ENCODE measurements at places on chromosomes 16 and 17. TPM values are rescaled to one million over a fixed set of nuclear protein-coding genes. Genes with fewer than 3 reads are reported as not detected.

GRCh38 chr17:62160816-62161215 lies 95.7 kb upstream of the MED13 start:
- DNase-seq = no peak

DNA sequence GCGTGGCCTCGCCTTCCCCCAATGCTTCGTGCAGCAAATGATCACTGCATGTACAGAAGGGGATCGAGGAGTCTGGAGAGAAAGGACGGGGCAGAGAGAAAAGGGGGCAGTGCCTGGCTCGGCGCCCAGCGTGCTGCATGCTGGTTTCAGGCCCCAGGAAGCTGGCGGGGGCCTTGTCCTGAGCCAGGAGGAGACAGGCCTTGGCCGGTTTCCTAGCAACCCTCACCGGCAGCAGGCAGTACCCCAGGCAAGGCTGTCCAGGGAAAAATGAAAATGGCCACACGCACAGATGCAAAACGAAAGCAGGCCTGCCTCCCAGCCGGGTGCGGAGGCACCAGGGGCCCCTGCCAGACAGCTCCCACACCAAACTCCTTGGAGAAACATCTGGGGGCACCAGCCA lies 126.3 kb downstream of the ZFHX3 start:
- no peak for DNase-seq

DNA sequence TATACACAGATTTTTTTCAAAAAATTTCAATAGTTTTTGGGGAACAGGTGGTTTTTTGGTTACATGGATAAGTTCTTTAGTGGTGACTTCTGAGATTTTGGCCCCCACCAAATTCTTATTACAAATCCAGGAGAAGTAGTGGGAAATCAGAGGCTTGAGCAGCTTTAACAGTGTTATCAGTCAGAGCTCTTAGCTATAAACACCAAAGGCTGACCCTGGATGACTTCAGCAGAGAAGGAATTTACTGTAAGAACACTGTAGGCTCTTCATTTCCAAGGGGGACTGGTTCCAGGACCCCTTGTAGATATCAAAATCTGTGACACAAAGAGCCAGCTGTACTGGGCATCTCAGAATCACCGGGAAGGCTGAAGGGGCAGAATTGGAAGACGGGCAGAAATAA lies 17.8 kb downstream of the MPHOSPH6 start:
- no peak for DNase-seq

DNA sequence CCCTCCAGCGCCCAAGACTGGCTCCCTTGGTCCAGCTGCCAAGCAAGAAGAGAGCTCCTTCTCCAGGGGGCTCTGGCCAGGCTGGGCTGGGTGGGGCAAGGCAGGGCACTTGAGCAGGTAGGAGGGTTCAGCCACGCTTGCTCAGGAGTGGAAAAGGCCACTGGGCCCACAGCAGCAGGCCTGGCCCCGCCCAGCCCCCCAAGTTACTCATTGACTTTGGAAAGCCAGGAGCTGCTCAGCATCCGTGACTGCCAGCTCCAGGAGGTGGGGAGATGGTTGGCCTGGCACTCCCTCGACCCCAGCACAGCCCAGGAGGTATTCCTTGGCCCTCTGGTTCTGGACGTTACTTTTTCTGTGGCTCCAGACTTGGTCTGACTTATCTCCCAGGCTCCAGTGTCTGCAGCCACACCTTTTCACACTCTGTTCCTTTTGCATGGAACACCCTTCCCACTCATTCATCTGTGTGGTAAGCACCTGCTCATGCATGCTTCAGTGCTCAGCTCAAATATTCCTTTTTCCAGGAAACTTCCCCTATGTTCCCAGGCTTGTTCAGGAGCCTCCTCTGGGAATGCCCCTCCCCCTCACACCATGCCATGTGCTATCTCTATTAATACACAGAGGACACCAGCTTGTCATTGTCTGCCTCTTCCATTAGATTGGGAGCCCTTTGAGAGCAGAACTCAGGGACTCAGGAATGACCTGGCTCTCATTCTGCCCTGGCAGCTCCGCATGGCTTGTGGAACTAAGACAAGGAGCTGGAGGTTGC lies at the start of gene CDH16:
Gene CDH16 (minus strand): TSS at position 83 of the 766 bp plus-strand sequence. CDS start 820 bp downstream, outside the sequence.
- no peak for DNase-seq

- no peak for DNase-seq
These were observed 15.2 kb upstream of the FLCN start for GRCh38 chr17:17252149-17252661.

DNA sequence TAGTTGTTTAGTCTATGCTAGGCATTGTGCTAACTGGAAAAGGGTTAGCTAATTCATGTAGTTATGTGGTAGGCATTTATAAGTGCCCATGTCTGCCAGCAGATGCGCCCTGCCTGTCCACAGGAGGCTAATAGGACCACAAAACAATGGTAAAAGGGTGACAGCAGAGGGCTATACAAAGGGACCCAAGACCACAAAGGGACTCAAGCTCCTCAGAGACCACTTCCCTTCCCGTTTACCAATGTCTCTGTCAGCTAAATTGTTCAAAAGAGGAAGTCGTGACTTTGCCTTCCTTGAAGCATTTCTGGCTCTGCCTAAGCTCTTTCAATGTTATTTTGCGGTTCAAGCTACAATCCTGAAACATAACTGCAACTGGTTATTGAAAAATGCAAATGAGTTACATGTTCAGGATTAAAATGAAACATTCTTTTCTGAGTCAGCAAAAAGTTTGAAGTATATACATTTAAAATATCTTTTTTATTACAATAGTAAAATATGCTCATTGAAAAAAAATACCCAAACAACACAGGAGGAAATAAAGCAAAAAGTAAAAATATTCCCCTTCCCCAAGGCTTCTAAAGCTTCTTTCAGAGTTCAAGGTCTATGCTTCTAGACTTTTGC lies 149.2 kb downstream of the MAF start:
- DNase-seq = no peak

AOC3 gene
- total RNA-seq = 0.04 TPM

MYCBPAP gene
- 0.46 TPM for total RNA-seq

ALOX12B gene
- not detected for total RNA-seq

GOSR1 gene
- 20.9 TPM for total RNA-seq

TBC1D28 gene
- not detected for total RNA-seq

DRC3 gene
- total RNA-seq = 1.1 TPM

DNAH2 gene
- total RNA-seq = under 0.01 TPM

Measured in pulmonary artery endothelial cell (primary cell).